ENCODE measurements at places on chromosomes 13 and 19.

DNA sequence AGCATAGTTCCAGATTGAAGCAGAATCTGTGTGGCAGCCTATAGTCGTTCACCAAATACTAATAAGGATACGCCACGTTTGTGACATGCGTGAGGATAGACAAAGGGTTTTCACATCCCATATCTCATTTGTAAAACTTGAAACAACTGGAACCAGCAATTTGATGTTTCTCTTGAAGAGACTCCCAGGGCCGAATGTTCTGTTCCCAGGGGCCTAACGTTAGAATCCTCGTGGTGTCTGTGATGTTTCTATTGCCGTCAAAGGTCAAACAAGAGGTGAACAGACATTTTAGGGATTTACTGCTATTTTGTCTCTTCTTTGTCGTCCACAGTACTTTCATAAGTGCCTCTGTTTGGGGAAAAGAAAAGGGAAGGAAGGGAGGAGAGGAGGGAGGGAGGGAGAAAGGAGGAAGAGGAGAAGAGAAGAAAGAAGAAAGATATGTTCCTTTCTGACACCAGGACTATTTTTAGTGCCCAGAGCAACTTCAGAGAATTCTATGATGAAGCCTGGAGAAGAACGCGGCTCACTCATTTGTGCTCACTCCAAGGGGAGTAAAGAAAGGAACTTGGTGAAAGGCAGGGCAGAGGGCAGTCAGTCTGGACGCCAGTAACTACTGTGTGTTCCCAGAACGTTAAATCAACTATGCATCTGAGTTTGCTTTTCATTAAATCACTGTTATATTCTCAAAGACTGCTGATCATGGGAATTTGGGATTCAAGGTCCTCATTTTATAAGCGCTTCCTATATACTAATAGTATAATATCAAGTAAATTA lies 154.5 kb downstream of the DCT start:
- no peak for DNase-seq

GRCh38 chr13:98133946-98134345 lies 8.9 kb upstream of the FARP1 start:
- DNase-seq = no peak

- DNase-seq = no peak
Measured at GRCh38 chr13:52010890-52011631, at the start of gene ATP7B. Gene ATP7B (minus strand): TSS chr13:52011450. CDS start chr13:52011337, 113 bp downstream.

DNA sequence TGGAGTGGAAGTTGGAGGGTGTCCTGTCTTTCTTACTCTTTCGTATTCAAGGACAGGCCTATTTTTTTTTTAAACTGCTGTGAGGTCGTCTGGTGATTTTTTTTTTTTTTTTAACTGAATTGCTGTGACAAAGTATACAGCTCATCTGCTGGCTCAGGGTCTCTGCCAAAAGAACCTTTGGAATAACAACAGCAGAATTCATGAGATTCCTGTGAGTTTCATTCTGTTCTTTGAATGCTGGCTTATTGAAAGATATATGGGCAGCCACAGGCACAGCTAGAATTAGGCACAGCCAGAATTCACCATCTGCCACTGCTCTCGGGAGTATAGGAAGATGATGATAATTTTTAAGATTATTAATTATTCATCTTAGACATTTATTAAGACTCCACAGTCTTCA lies 21.4 kb upstream of the FRY start:
- DNase-seq = no peak

DNA sequence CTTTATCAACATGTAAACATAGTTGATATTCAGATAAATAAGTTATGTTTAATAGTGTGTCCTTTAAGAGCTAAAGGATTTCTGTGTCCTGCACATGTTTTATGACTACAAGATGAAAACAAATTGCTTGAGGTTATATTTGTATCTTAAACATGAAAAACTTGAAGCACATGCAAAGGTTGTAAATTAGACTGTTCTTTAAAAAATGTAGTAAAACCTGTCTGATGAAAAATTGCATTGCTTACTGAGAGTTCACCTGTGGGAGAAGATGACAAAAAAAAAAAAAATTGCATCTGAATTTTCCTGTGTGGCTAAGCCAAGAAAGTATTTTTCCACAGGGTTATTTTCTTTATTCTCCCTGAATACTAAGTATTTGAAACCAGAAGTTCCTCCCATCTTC lies 25.7 kb upstream of the LMO7 start:
- no peak for DNase-seq

DNA sequence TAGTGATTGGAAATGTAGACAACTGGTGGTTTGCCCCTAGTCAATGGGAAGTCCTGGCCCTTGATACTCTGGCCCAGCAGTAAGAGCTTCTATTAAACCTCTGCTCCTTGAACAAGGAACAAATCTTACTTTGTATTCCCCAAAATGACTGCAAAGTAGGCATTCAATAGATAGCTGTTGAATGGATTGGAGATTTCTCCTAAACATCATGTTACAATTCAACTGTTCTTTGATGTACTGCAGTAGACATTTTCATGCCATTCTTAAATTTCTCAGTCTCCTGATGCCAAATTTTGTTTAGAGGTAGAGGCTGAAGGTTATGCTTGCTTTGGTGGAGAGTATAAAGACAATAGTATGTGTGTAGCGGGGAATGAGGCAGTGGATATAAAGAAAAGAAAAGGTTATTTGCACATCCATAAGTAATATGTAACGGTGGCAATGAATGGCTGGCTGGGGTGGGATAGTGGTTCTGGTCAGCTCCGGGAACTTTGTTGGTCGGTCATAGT lies 12.8 kb downstream of the MIR17HG start:
- DNase-seq = no peak

GRCh38 chr19:33064792-33065550 lies at the start of gene RHPN2:
Gene RHPN2 (minus strand): TSS chr19:33064888. CDS start chr19:33064852, 36 bp downstream.
- no peak for DNase-seq

GRCh38 chr13:52896827-52897659 lies 48.6 kb upstream of the PCDH8 start:
- DNase-seq = peak; percentile 13

DNA sequence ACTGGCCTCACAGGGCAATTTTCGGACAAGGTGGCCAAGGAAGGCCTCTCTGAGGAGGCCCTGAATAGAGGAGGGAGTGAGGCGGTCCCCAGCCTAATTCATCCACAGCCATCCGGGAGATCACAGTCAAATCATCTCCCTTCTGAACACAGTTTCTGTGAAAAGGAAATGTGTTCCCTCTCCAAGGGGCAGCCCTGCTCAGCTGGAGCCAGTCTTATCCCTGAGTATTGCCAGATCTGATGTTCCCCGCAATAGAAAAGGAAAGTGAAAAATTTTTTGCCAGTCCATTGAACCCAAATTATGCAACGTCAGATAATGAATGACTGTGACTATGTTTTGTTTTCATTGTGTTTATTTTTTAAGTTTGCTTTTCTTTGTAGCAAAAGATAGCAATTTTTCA lies 125.9 kb downstream of the SIPA1L3 start:
- no peak for DNase-seq

DNA sequence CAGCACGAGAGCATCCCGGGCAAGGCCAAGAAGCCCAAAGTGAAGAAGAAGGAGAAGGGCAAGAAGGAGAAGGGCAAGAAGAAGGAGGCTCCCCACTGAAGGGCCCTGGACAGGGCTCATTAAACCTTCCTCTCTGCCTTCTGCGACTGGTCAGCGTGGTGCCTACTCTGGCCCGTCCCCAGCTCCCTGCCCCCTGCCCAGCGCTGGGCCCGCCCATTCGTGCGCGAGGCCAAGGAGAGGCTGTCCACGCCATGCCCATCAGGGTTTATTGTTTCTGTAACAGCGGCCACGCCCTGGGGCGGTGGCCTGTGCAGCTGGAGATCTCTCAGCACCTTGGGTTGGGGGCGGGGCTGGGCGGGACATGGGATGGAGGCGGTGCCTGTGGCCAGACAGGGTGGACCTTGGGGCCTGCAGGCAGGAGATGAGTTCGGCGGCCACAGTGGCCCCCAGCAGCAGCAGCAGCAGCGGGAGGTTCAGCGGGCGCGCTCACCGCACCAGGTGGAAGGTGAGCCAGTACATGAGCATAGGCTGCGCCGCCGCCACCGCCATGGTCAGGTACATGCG lies 897 bp downstream of the C19orf33 start:
- DNase-seq = no peak

GRCh38 chr13:94342436-94343242 lies 136.8 kb downstream of the DCT start:
- no peak for DNase-seq

- no peak for DNase-seq
Measured at GRCh38 chr13:20769834-20770233, 3.9 kb downstream of the EEF1AKMT1 start.

- DNase-seq = no peak
Measured at GRCh38 chr13:77306458-77306857, 20.4 kb downstream of the MYCBP2 start.

DNA sequence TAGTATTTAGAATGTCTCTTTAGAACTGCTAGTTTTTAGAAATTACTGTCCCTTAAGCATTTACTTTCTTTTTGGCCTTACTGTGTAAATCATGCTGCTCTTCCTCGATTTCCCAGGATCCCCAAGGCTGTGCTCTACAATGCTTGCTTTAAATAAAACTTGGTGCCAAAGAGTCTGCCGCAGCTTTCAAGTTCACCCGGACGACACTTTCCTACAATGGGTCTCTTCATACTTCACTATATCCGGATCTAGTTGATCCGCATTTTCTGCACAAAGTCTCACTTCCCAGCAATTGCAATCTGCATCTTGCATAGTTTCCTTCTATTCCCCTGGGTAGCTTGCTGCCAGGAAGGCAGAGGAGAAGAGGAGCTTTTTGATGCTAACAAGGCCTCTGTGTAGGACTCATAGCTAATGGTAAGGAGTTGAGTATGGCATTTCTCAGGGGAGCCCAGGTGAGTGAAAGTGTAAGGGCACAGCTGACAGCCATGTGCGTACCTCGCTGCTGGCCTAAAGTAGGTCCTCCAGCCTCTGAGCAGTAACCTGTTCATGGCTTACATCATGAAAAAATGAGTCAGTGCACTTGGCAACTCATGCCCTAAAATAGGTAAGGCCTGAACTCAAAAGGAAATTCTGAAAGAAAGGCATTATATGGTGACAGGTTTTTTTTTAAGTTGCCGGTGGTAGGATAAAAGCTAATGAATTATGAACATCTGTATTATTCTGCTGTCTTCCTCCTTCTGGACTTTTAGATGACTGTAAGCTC lies 101.6 kb downstream of the ENOX1 start:
- no peak for DNase-seq

- DNase-seq = no peak
Measured at GRCh38 chr13:95579303-95579702, 26.8 kb downstream of the CLDN10 start.

- DNase-seq = no peak
Measured at GRCh38 chr13:93118081-93118615, 108.5 kb upstream of the GPC6 start.

DNA sequence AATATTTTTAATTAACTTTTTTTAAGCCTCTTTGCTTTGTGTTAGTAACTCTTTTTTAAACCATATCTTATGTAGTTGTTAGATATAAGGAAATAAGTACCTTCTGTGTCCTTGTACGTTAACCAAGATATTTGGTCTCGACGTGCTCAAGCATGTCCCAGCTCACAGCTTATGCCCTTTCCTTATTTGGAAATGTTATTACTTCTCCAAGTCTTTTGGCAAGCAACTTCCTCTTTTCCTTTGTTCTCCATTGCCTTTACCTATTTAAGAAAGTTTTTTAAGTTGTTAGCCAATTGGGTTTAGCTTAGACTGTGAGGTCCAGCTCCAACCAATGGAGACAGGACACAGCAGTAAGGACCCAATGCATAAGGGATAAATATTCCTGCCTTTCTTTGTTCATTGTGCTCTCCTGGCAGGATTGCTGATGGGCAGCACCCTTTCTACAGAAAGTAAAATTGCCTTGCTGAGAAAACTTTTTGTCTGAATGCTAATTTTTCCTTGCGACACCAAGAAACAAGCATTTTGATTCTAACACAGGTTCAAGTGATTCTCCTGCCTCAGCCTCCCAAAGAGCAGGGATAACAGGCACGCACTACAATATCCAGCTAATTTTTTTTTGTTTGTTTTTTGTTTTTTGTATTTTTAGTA lies 5.2 kb downstream of the DKKL1 start:
- no peak for DNase-seq

DNA sequence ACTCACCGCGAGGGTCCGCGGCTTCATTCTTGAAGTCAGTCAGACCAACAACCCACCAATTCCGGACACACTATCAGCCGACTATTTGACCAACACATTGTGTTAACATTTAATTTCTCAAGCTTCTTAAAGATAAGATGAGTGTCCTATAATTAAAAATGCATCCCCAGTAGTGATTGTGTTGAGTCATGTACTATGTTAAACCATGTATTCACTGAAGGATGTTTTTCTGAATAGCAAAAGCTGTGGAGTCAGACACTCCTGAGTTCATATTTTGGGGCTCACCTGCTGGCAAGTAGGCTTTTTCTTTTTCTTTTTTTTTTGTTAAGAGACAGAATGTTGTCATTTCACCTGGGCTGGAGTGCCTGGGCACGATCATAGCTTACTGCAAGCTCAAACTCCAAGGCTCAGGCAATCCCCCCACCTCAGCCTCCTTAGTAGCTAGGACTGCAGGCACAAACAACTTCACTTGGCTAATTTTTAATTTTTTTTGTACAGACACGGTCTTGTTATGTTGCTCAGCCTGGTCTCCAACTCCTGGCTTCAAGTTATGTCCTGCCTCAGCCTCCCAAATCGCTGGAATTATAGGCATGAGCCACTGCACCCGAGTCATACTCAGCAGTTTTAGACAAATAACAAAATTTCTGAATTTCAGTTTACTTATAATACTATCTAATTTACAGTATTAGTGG lies 606.9 kb downstream of the PCDH9 start:
- DNase-seq = no peak

- no peak for DNase-seq
Measured at GRCh38 chr13:31731921-31732320, 7.4 kb upstream of the RXFP2 start.

GRCh38 chr19:33441277-33441699 lies 67.8 kb downstream of the CEBPG start:
- no peak for DNase-seq

DNA sequence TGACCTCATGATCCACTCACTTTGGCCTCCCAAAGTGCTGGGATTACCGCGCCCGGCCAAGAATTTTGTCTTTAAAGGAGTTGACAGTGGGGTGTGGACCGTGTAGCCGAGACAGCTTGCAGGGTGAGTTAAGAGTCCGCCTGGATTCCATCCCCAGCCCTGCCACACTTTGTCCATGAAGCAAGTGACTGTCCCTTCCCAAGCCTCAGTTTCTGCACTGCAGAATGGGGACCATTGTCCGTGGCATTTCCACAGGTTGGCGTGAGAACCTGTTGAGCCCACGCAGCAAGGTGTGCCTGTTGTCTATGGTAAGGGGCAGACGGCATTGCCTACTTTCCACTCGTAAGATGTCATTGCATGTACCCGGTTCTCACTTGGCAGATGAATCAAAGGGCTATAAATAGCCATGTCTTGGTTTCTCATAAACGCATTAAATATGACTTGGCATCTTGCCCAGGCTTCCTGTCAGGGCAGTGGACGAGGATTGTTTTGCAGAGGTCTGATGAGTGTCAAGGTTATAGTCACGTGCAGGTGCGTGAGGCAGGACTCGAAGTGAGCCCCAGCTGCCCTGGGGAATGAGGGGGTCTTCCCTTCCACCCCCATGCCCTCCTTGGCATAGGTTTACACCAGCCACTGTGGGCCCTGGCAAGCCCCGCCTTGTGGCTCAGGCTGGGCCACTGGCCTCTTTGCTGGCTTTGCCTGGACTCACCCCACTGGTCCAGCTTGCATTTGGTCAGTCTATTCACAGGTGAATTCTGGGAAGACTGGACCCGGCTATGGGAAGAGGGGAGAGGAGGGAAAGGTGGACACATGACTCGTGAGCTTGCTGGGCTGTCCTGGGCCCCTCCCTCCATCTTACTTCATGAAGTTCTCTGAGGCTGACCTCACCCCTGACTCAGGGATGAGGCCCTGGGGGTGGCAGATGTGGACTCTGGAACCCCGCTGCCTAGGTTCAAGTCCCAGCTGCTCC lies 14.6 kb downstream of the FAM187B start:
- no peak for DNase-seq

Measured in caudate nucleus (tissue), 63 donors.